ENCODE measurements at places on chromosomes 1 and 21. TPM values are rescaled to one million over a fixed set of nuclear protein-coding genes. Genes with fewer than 3 reads are reported as not detected.

The PRKAB2 gene
- total RNA-seq: 11.2 TPM

The PLA2G4A gene
- total RNA-seq: 7.6 TPM

The SERPINC1 gene
- total RNA-seq: 0.07 TPM

The PRAMEF4 gene
- 0.06 TPM for total RNA-seq

The FAM229A gene
- 3.6 TPM for total RNA-seq

Measured in A549 treated with AZD2906 at 1 μM for 4 hours (cell line).